Activated T-helper 2 cell treated with anti-CD3 and anti-CD28 coated beads, Interferon-gamma antibody, Interleukin-2, Interleukin-4, amounts not matched to agents 10 μg/mL and 5 μg/mL and 100 μg/mL, durations not matched to agents 14 hours and 24 hours and 36 hours (primary cell): ENCODE measurements at places on chromosomes 3 and 15.

GRCh38 chr15:77506311-77507142 is 85.8 kb downstream of the HMG20A start:
- H3K27me3 ChIP-seq: no peaks in the 10 kb centered on the region
- H3K27ac ChIP-seq: no peak overlapping the region
- no peaks in the 10 kb centered on the region for H3K36me3 ChIP-seq
- DNase-seq: no peak
- H3K4me3 ChIP-seq: no peak overlapping the region

- no peaks in the 10 kb centered on the region for H3K27me3 ChIP-seq
- H3K4me3 ChIP-seq: no peak overlapping the region
- peaks cover 22% of the 10 kb centered on the region for H3K4me1 ChIP-seq
- DNase-seq: no peak
- H3K27ac ChIP-seq: no peak overlapping the region
- H3K36me3 ChIP-seq: no peaks in the 10 kb centered on the region
These were observed 133.3 kb downstream of the CMSS1 start for GRCh38 chr3:99950921-99951320.

DNA sequence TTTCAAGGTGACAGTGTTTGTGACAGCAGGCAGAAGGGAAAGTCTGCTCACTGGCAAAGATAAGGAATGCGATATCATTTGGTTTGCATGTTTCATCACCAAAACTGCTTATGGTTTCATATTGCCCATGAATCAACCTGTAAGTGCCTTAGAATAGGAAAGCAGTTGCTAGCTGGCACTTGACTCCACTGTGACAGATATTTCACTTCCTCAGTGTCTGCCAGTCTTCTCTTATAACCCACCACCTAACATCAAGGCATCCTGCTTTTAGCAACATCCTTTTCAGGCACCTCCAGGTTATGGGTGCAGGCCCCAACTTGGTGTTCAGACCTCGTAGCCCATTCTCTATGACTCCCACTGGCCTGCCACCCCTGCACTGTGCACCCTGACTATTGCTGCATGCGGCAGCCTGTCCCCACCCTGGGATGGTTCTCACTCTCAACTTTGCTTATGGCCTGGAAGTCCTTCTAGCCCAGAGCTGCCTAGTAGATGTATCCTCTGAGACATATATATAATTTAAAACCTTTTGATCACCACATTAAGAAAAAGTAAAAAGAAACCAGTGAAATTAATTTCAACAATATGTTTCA is 154.4 kb upstream of the RARB start:
- no peaks in the 10 kb centered on the region for H3K27me3 ChIP-seq
- no peaks in the 10 kb centered on the region for H3K36me3 ChIP-seq
- H3K4me3 ChIP-seq: no peak overlapping the region
- no peaks in the 10 kb centered on the region for H3K4me1 ChIP-seq
- no peak for DNase-seq

GRCh38 chr15:81291916-81292522 is 31.9 kb downstream of the STARD5 start:
- peaks cover 74% of the 10 kb centered on the region for H3K4me1 ChIP-seq
- peak overlapping the region; percentile 80 for H3K4me3 ChIP-seq
- peak overlapping the region; percentile 78 for H3K27ac ChIP-seq
- no peaks in the 10 kb centered on the region for H3K27me3 ChIP-seq

DNA sequence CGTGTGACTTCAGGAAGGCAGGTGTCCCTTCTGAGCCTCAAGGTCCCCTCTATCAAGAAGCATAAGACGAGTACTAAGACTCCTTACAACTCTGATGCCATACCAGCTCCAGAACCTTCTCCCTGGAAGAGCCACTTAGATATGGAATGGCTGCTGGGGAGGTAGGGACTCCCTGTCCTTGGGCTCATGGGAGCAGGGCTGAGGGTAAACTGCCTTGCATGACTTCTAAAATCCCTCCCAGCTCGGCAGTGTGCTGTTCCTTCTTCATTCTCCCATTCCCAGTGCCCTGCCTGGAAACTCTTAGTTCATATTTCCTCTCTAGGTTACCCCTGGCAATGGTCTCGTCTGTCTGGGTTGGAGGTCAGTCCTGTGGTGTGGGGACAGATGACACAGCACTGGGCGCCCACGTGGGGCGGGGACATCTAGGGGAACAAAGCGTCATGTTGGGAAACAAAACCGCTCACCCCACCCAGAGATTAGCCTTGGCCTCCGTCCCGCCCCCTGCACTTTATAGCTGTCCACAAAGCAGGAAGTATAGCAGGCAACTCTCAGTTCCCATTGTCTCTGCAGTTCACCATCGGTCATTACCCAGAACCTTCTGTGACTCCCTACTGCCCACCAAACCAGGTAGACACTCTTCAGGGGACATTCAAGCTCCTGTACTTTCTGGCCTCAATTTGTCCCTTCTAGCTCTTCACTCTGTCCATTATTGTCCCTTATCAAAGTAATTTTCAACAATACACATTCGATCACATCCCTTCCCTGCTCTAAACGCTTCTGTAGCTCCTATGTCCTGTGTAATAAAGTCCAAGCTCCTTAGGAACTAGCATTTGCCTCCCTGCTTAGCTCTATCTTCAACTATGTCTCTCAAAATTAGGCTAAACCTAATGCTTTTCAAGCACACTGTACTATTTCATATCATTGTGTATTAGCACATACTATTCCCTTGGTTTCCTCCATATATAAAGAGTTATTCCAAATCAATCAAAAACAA is 73.8 kb downstream of the IQSEC1 start:
- H3K36me3 ChIP-seq: peaks cover 48% of the 10 kb centered on the region
- no peak for DNase-seq
- no peaks in the 10 kb centered on the region for H3K27me3 ChIP-seq
- H3K4me1 ChIP-seq: peaks cover 39% of the 10 kb centered on the region
- H3K4me3 ChIP-seq: no peak overlapping the region

- H3K4me1 ChIP-seq: no peaks in the 10 kb centered on the region
- no peak overlapping the region for H3K27ac ChIP-seq
- H3K36me3 ChIP-seq: peaks cover 17% of the 10 kb centered on the region
These were observed 2.7 kb upstream of the ANKRD63 start for GRCh38 chr15:40285554-40286011.

DNA sequence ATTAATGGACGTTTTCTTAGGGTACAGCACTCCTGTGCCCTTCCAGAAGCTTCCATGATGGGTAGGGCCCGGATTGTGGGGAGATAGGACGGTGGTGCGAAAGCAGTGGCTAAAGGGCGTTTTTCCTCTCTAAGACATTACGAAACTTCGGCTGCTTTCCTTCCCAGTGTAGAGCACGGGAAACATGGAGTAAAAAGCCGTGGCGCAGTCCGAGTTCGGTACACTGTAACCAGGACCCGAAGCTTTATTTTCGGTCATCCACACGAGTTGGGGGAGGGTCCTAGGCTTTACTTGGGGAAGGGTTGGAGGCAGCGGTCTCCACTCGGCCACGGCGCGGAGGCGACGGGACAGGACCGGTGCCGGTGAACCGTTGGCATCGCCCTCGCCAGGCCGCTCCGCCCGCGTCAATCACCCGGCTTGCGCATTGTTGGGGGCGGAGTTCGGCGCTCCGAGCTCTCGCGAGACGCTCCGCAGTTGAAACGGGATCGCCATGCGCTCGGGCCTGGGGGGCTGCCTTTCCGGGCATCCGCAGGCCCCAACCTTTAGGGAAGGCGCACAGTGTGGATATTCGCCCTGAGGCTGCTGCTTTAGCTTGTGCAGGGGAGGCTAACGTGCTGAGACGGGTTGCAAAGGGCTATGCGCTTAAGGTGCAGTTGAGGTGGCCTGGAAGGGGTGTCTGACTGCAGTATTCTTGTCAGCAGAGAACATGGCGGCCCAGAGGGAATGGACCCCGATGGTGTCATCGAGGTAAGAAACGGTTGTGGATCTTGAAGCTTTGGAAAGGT is 546 bp downstream of the EIF4A2 start:
- H3K27ac ChIP-seq: peak overlapping the region; percentile 99
- peaks cover 58% of the 10 kb centered on the region for H3K36me3 ChIP-seq
- H3K4me1 ChIP-seq: peaks cover 36% of the 10 kb centered on the region
- H3K27me3 ChIP-seq: no peaks in the 10 kb centered on the region
- DNase-seq: peak; percentile 80
